Caki2 (cell line): ENCODE measurements at places on chromosomes 6 and 20. TPM values are rescaled to one million over a fixed set of nuclear protein-coding genes. Genes with fewer than 3 reads are reported as not detected.
A peak's percentile ranks its signal among the peaks of the same experiment; 100 is the strongest.

DNA sequence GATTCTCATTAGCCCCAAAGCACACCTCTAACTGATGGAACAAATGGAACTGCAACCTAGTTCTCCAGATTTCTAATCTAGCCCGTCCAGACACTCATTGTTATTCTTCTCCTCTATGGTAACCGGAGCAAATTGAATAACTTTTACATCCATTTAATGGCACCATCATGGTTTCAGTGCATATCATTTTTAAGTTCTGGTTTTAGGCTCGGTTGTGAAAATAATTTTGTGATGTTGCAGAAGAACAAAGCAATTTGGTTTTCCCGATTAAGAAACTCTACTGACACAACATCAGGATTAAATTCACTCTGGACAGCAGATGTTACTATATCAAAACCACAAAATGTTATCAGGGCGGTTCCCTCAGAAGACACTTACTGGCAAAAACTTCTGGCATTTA is 42.5 kb upstream of the HBS1L start:
- DNase-seq: no peak

Gene C6orf118
- total RNA-seq: not detected in 2 replicates

Gene HMGCLL1
- not detected in 2 replicates for total RNA-seq

GRCh38 chr6:110354153-110354552 is 4.0 kb downstream of the METTL24 start:
- no peak for DNase-seq

- no peak for DNase-seq
These were observed 117.4 kb upstream of the GRIK2 start for GRCh38 chr6:101276066-101276465.

GRCh38 chr20:50261471-50262212 is 71.0 kb downstream of the CEBPB start:
- no peak for DNase-seq

DNA sequence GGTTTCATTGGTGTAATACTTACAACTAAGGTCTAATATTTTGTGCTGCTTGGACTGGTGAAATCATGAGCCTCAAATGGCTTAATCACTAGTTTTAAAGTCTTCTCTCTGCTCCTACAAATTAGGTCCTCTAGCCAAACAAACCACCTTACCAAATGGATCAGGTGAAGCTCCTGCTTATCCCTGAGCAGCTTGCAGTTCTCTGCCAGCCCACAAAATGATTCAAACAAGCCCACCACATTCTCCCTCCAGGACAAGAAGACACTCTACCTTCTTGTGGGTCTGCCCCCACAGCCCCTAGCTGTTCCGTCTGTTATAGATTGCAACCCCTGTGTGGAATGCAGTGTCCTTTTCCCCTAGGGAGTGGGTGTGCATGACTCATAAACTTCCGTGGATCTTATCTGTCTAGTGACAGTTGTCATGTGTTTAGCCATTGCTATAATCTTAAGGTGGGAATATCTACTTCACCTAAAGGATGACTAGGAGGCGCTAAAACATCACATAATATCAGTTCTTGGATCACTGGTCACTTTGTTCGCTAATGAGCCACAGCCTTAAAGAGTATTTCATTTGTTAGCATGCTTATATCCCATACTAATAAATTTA is 940.5 kb upstream of the MANEA start:
- DNase-seq: peak; percentile 9

Gene KHDC1L
- total RNA-seq: not detected in 2 replicates

- DNase-seq: no peak
These were observed 579.1 kb downstream of the BMP2 start for GRCh38 chr20:7346562-7346961.

- no peak for DNase-seq
These were observed 176.6 kb downstream of the PDE10A start for GRCh38 chr6:165486183-165487137.

Gene BPIFB2
- not detected in 2 replicates for total RNA-seq

DNA sequence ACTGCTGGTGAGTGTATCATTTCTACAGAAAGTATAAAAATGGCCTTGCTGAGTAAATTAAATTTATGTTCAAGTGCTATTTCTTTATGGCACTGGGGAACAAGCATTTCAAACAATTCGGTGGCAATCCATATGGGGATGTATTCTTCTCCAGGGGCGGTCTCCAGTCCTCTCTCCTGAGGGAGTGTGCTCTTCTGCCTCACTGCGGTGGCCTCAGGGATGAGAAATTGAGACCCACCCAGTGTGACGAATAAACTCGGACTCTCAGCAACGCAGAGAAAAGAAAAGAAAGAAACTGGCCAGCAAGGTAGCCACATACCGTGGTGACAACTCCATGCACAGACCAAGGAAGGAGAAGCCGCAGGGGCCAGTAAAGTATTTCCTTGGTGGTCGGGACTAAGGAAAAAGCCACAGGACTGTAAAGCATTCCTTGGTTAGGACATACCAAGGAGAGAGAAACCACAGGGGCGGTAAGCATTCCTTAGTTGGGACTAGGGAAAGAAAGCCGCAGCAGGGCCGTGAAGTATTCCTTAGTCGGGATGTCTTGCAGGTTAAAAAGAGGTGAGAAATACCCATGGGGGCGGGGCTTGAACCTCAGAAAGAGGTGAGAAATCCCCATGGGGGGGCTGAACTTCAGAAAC is 13.6 kb upstream of the GOPC start:
- DNase-seq: no peak

DNA sequence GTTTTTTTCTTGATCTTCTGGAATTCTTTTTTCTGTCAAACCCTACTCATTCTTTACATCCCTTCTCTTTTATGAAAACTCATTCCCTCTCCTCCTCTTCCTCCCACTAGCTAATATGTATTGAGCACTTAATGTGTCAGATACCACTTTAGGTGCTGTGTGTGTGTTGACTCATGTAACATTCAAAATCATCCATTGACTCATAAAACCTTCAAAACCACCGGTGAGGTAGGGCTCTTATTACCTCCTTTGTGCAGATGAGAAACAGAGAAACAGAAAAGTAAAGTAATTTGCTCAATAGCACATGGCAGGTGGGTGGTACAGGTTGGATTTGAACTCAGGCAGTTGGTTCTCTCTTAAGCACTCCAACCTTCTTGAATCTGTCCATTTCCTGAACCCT is 136.3 kb upstream of the NEDD9 start:
- no peak for DNase-seq

Gene SLPI
- total RNA-seq: 1.5 TPM in 1 of 2 replicates, not detected in the other

DNA sequence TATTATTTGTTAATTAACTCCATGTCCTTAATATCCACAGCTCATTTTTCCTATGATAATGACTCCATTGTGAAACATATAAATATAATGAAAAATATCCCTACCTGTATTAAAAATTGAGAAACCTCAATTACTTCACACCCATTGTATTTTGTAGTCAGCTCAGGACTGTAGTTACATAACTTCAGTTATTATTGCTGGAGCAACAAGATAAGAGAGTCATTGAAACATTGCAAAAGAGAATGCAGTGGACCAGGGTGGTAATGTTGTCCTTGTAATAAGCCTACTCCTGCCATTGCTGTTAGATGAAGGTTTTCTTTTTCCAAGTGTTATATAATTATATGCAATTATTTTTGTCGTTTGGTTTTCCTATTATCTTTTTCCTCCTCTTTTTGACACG is 184.4 kb downstream of the PRL start:
- DNase-seq: no peak

DNA sequence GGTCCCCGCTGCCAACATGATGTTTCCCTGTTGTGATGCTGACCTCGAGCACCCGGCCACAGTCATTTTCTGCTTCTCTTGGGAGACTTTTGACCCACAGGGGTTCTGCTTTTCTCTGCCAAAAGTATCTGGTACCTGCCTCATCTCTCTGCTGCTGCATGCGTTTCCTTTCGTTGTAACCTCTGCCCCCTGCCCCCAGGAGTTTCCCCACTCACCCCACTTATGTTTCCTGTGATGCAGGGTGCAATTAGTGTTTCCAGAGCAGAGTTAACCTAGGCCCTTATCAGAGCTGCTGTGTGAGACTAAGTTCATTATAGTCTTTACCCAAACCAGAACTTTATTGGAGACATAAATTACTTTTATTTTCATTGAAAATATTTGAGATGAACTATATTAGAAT is 65.2 kb upstream of the EDN3 start:
- no peak for DNase-seq

Gene SNAP91
- not detected in 2 replicates for total RNA-seq

Gene HEY2
- 3.2 TPM in 2 replicates for total RNA-seq

Gene CLPSL2
- total RNA-seq: not detected in 2 replicates

Gene HLA-DOB
- total RNA-seq: not detected in 2 replicates

Gene KHDC1
- 0.14 and 3.3 TPM in 2 replicates for total RNA-seq

- no peak for DNase-seq
These were observed 128.8 kb downstream of the SOBP start for GRCh38 chr6:107618672-107619071.

GRCh38 chr20:21026951-21027350 is 79.2 kb downstream of the LINC00237 start:
- no peak for DNase-seq

Gene NAPB
- 3.1 and 4.3 TPM in 2 replicates for total RNA-seq

DNA sequence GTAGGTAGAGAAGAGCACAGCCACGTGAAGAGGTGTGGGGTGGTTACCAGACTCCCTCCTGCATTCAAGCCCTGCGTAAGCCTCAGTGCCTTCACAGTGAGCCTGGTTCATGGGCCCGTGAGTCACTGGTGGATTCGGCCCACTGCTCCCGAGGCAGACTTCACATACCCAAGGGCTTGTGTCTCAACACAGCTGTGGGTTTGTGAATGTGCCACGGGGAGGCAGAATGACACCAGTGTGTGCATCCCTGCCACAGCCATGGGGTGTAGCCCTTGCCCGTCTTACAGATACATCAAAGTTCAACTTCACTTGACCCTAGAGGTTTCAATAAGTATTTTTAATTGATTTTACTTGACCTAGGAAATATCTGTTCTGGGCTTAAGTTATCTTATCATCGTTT is 108.5 kb downstream of the MAP3K4 start:
- DNase-seq: peak; percentile 59

Gene F13A1
- total RNA-seq: not detected in 2 replicates

- DNase-seq: no peak
These were observed 161.0 kb downstream of the BACH2 start for GRCh38 chr6:90135667-90136066.

Gene EYA4
- 0.17 TPM in 1 of 2 replicates, not detected in the other for total RNA-seq

DNA sequence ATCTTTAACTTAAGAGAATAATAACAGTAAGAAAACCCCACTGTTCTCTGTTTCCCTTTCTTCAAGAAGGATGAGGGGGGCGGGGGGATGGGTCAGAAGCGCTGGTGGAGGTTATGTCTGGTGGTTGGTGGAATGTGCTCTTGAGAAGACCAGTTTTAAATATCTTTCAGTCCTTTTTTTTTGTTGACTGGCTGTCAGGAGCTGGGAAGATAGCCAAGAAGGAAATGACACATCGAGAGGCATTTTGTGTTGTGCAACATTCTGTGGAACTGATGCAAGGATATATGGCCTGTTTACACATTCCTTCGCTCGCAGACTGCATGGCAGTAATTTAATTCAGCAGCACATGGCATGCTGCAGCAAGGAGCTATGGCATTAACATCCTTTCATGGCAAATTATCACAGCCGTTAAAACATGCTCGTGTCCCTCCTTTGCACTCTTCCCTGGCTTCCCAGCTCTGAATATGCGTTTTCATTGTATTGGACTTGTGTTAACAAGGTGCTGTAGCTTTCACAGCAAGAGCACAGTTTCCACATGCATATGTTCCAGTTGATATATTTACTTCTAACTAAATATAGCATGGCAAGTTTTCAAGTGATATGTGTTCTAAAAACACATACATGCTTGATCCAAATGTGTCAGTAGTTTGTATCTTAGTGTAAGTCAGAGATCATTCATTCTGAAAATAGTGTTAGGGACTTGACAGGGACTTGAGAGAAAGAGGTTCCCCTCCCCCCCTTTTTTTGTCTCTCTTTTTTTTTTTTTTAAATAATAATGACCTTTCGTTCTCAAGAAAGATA is 68.2 kb upstream of the SUPT3H start:
- peak; percentile 98 for DNase-seq

- no peak for DNase-seq
These were observed 100.5 kb downstream of the LMBRD1 start for GRCh38 chr6:69696273-69696672.

DNA sequence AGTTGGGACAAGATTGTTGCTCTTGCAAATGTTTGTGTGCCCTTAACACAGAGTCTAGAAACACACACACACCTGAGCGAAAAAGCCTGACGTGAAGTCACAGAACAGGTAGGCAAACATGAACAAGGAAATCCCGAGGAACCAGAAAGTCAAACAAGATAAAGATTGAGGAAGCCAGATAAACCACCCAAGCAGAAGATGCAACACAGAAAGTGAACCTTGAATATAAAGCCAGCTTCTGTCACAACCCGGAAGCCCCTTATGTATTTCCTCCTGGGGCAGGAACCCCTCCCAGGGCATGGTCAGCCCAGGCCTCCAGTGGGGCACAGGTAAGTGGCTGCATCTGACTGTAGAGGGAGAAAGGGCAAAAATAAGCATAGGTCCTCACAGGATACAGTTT is 158.2 kb upstream of the SUPT3H start:
- DNase-seq: no peak

DNA sequence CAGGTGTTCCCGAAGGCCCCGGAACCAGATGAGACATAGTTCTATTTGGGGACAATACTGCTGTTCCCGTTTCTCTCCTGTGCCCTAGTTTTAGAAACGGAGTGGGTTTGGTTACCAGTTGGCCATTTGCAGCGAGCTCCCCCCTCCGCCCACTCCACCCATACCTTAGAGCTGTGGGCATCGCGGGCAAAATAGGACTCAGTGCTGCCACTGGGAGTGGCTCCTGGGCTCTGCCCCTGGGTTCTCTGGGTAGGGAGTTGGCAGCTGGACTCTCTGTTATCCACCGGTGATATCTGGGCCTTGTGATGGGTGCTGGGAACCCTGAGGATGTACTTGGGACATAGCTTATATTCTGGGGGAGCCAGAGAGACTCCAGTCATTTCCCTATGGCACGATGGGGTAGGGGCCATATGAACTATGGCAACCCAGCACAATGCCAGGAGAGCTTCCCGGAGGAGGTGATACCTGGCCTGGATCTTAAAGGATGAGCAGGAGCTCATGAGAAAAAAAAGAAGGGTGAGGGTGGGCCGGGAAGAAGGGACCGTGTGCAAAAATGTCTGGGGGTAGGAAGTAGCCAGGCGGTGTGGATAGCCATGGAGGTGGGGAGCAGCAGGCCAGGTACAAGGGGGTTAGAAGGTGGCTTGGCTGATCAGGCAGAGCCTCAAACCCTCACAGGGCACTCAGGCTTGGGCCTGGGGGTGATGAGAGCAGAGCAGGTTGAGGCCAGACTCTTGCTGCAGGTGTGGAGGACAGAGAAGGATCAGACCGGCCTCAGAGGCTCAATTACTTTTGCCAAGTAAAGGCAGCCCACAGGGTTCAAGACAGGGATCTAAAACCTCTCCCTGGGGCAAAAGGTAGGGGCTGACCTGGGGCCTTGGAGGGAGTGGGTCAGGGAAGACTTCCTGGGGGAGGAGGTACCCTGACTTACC is 9.6 kb downstream of the SRC start:
- no peak for DNase-seq

DNA sequence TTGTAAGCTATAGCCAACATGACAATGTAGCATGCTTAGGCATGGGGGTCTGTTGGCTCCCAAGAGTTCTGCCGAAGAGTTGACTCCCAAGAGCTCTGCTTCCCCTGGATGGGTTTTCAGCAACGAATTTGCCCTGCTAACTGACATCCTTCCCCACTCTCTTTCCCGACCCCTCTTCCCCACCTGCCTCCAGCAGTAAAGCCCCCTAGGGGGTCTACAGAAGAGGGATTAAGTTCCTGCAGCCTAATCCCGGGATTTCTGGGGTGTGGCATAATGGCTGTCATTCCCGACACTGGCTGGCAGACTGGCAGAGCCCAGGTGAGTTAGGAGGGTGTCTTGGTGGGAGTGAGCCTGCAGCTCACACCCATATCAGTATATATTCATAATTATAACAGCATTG is 121.0 kb upstream of the ZNF184 start:
- peak; percentile 24 for DNase-seq

GRCh38 chr20:653110-653589 is at the start of gene SRXN1:
SRXN1 (minus strand) TSS chr20:653200; CDS start chr20:653185, 15 bp downstream.
- DNase-seq: peak; percentile 95

- DNase-seq: peak; percentile 70
These were observed 712 bp downstream of the RXRB start for GRCh38 chr6:33199687-33200218.
